ENCODE measurements at places on chromosomes 5 and 9. TPM values are rescaled to one million over a fixed set of nuclear protein-coding genes. Genes with fewer than 3 reads are reported as not detected.

GRCh38 chr5:173778152-173778782, 109.9 kb upstream of the CPEB4 start:
- H3K36me3 ChIP-seq = no peaks in the 10 kb centered on the region
- H3K4me3 ChIP-seq = no peak overlapping the region
- no peaks in the 10 kb centered on the region for H3K27me3 ChIP-seq
- H3K4me1 ChIP-seq = peaks cover 19% of the 10 kb centered on the region
- no peak overlapping the region for H3K27ac ChIP-seq

GRCh38 chr5:122849771-122850170, 4.4 kb downstream of the SNX24 start:
- peaks cover 39% of the 10 kb centered on the region for H3K4me1 ChIP-seq
- H3K27me3 ChIP-seq = no peaks in the 10 kb centered on the region
- H3K4me3 ChIP-seq = no peak overlapping the region
- H3K27ac ChIP-seq = peak overlapping the region; percentile 84

HEMGN gene
- not detected for total RNA-seq

HSPB3 gene
- 0.37 TPM for total RNA-seq

Data from chondrocyte (in vitro differentiated cells).